ENCODE measurements at places on chromosomes 16 and 17.

GRCh38 chr17:78263063-78263735 is 31.8 kb downstream of the TMEM235 start:
- no peak for DNase-seq

DNA sequence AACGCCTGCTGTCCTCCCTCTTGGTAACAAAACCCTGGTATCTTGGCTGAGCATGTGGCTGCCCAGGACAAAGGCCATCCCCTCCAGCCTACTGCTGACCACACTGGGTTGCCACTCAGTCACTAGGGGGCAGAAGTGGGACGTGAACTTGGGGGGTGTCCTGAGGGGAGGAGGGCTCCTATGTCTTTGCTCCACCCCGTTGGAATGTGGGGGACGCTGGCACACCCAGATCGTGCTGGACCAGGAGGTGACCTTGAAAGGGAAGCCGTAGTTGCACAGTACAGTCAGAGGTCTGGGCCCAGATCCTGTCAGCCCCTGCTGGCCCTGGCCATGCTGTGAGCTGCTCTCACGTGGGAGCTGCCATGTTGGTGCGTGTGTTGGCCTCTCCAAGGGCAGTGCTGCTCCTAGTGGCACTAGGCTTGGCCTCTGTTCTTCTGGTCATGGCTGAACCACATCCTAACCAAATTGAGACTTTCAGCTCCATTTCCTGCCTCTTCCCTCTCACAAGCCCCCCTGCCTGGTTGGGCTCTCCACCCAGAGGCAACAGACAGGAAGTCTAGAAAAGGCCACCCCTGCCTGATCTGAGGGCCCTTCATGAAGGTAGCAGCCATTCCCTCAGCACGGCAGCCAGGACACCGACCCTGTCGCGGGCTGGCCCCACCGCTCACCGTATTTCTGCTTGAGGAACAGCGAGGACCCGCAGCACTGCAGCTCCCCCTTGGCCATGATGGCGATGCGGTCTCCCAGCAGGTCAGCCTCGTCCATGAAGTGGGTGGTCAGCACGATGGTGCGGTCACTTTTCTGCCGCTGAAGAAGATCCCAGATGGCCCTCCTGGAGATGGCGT is 29.0 kb upstream of the RNPS1 start:
- DNase-seq = no peak

GRCh38 chr17:58829172-58829637 is 73.6 kb downstream of the PPM1E start:
- DNase-seq = no peak

DNA sequence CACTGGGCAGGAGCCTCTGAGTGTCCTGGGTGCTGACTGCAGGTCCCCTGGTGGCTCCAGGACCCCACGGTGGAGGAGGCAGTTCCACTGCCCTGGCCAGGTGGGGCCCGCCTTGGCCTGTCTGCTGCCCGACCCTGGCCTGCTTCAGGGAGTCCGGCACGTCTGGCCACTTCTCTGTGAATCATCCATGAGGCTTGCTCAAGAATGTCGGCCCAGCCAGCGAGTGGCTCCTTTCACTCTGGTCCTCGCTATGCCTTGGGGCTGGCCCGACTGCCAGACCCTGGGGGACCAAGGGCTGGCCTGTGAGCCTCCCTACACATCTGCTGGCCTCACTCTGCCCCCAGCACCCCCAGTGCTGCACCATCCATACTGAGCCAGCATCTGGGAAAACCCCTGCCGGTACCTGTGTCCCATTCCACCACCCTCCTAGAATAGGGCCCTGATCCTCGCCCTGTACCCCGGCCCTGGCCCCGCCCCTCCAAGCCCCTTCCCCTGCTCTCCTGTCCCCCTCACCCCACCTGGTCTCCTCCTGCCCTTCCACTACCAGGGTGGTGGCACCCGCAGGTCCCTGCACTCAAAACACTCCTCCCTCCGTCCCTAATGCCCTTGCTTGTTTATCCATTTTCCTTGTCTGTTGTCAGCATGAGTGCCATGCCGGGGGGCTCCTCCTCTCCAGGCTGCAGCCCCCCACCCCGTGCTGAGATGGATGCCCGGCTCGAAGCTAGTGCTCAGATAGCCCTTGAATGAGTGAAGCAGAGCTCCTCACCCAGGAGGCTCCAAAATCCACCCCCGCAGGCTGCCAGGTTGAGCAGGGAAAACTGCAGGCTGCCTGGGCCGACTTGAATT is 35.5 kb downstream of the ADCY7 start:
- no peak for DNase-seq

DNA sequence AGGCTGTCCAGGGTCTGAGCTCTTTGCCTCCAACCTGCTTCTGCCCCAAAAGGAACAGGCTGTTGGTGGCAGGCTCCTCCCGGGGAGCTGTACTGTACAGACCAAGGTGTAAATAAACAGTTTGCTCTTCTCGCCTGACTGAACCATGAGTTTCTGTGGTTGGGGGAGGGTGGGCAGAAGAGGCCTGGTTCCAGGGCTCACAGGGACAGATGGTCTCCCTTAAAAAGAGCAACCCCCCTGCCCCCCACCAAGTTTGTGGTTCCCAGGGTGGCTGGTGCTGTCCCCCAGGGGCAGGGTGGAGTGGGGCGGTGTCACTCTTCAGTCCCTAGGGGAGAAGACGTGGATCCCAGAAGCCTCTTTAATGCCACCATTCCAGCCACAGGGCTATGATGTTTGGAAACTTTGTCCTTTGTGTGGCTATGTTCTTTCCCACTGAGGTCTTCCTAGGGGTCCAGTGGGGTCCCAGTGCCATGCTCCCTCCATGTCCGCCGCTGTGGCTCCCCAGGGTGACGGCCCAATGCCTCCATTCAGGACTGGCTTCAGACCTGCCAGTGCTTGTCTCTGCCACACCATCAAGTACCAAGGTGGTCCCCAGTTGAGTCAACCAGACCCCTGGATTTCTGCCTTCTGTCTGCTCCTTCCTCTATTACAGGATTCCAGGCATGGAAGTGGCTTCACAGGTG is 146.7 kb downstream of the RAB11FIP4 start:
- DNase-seq = no peak

DNA sequence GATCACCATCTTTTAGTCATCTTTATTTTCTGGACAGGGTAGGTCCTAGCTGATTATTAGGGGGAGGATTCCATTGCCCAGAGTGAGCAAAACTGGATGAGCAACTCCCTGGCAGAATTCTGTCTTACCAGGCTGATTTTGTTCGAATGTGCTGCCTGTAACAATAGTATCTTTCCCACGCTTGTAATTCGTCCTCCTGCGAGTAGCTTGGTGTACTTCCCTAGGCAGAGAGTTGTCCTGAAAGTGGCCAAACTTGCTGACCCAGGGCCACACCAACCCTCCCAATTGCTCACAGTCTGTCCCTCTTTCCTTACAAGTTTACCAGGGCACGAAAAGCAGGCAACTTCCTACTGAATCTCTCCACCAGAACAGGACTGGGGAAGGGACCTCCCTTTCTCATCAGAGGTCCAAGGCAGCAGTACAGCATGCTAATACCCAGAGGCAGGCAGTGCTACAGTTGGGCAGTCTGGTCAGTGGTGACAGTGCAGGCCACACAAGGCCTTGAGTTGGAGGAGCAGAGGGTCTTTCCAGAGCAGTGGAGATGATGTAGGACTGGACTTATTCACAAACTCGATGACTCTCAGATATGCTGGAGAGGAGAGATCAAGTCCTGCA is 67.8 kb upstream of the NLK start:
- no peak for DNase-seq

- no peak for DNase-seq
Observed at GRCh38 chr16:49602201-49602975, 228.8 kb downstream of the C16orf78 start.

GRCh38 chr16:65281586-65281985 is 159.7 kb upstream of the CDH11 start:
- no peak for DNase-seq

DNA sequence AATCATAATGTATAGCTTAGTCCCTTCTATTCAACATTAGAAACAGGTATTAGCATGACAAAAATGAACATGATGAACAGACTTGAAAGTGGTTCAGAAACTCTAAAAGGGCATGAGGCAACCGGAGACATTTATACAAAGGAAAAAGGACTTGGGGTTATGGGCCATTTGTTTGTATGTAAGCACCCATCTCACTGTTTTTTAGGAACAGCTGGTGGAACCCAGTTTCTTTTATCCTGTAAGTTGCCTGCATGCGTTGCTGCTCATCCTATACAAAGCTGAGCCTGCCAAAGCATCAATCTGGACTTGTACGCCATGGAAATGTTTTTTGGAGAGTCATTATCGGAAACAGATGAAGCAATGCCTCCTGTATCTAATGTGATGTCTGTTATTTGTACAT is 72.3 kb upstream of the NACA2 start:
- DNase-seq = no peak

- no peak for DNase-seq
Observed at GRCh38 chr17:68579194-68579927, 21.8 kb downstream of the FAM20A start.

GRCh38 chr17:57433452-57433851 is 177.1 kb downstream of the MSI2 start:
- DNase-seq = no peak

DNA sequence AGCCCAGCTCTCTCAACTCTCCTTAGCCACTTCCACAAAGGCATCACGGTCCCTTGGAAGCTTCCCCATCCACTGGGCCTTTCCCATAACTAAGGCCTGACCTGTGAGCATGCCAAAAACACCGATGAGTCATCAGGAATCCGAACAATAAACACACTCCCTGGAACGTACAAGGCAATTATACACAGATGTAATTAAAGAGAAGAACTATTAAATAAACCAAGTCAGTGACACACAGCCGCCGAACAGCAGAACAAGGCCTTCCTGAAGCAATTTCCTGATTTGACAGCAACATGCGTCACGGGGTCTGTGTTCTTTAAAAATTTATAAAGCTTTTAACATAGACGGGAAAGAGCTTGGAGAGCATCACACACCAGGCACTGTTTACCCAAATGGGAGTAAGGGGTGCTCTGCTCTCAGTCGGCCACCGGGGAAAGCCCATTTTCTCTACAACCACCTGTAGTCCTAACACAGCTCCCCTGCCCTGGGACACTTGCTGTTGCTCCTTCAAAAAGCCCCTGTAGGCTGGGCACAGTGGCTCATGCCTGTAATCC is 29.4 kb downstream of the COG7 start:
- no peak for DNase-seq

DNA sequence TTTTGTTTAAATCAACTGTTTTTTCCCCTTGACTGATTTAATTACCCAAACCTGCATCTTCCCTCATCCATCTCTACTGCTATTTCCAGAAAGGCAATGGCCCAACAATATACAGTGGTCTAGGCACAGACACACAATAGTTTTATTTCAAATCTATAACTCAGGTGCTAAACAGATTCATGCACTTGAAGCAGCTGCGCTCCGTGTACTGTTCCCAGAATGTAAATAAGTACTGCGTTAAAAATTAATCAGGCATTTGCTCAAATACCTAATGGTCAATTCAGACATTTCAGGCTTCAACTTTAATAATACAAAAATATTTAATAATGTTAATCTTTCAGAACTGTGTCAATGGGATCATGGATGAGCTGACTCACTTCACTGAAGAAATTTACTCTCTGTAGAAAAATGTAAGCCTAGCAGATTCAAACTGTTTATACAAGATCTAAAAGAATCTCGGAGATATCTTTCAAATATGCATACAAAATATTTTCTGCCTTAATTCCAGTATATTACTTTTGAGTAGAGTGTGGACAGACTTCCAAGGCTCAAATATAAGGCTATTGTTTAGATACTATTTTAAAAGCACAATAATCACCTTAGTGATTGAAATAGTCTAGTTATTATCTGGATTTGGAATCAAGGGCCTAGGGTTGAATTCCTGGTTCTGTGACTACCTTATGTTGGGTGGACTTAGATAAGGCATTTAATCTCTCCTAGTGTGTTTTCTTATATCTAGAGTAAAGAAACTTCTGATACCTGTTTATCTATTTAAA is 97.4 kb upstream of the PSMD7 start:
- DNase-seq = no peak

DNA sequence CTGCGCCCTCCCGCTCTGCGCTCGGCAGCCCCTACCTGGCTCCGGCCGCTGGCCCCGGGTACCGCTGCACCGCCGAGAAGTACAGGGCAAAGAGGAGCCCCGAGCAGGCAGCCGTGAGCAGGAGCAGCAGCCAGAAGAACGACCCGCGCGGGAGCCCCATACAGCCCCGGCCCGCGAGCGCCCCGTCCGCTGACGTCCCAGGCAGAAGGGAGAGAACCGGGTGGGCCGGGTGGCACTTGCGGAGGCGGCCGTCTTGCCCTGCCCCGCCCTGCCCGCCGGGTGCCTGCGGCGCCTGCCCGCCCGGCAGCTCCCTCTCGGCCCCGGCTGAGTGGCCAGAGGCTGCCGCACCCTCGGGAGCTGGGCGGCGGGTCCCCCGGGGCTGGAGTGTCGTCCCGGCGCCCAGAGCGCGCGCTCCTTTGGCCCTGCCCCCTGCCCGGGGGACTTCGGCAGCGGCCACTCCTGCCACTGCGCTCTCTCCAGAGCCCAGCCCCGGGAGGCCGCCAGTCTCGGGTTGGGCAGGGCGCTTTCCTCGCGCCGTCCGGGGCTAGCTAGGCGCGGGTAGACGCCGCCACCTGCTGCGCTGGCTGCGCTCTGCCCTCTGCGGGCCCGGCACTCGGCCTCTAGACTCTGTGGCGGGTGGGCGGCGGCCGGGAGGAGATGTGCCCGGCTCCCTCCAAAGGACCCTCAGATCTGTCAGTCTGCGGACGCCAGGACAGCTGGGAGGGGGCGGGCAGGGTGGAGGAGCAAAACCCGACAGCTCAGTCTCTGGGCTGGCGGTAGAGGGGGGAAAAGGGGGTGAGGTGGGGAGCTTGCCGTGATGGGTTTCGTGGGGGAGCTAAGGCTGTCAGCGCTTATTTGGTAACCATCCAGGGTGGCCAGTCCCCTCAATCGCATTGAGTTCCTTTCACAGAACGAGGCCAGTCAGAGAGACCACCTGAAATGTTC is at the start of gene ST6GALNAC2:
Gene ST6GALNAC2 (minus strand): TSS at position 212 of the 945 bp plus-strand sequence. CDS start 52 bp downstream, at position 160.
- no peak for DNase-seq

DNA sequence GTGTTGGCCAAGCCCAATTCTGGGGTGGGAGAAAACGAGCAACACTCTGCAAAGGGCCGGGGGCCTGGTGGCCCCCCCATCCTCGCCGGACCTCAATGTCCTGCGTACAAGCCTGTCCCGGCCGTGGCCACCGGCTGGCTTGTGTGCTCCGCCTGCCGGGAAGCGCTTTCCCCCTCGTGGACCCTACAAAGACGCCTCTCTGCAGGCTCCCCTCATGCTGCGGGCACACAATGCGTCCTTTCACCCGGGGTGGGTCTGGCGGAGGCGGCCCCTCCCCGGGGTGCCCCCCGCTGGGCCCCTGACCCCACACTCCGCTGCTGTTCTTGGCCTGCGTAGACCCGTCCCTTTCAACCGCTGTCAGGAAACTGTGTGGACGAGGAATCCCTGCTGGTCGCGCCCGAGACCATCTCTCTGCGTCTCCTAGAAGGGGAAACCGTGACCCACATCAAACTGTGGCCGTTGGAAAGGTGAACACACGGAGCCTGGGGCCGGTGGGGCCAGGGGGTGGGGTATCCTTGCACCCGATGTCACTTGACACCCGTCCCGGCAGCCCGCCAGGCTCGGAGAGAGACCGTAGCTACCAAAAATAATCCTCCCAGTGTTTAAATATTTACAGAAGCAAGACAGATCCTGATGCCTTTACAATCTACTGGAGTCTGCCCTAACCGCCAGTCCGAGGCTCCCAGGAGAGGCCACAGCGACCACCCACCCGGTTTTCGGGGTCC is 43.6 kb downstream of the TBC1D16 start:
- DNase-seq = no peak

Data from stimulated activated CD8-positive, alpha-beta memory T cell treated with anti-CD3 and anti-CD28 coated beads, Interleukin-4, amount 100 ng/mL, for 4 hours (primary cell).